ENCODE measurements at places on chromosomes 16 and 17.

- DNase-seq = no peak
Observed at GRCh38 chr17:77696721-77697460, 261.6 kb upstream of the TNRC6C start.

- DNase-seq = no peak
Observed at GRCh38 chr17:81179220-81179619, 13.2 kb upstream of the AATK start.

- DNase-seq = peak; percentile 65
Observed at GRCh38 chr17:49830605-49831004, 17.3 kb downstream of the TAC4 start.

DNA sequence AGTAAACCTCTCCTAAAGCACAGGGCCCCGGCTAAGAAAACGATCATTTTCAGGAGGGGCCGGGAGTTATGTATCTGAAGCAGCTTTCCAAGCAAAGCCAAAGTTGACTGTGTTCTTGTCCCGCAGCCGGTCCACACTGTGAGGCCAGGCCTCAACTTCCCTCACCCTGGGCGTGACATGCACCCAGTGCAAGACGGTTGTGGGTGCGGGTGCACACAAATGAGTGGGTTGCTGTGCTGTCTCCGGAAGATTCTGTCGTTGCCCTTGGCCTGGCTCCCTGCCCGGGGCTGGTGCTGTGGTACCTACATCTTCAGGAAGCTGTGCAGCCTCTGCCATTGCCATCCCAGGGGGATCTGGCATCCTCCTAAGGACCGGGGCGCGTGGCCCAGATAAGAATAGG is 16.6 kb downstream of the MLYCD start:
- DNase-seq = no peak

- no peak for DNase-seq
Observed at GRCh38 chr16:9007177-9007794, 43.6 kb upstream of the USP7 start.

- DNase-seq = no peak
Observed at GRCh38 chr16:51801635-51802034, 650.6 kb upstream of the SALL1 start.

GRCh38 chr17:10035885-10036284 is 130.8 kb upstream of the RCVRN start:
- DNase-seq = no peak

GRCh38 chr16:1082952-1083675 is 10.6 kb downstream of the SSTR5 start:
- no peak for DNase-seq

DNA sequence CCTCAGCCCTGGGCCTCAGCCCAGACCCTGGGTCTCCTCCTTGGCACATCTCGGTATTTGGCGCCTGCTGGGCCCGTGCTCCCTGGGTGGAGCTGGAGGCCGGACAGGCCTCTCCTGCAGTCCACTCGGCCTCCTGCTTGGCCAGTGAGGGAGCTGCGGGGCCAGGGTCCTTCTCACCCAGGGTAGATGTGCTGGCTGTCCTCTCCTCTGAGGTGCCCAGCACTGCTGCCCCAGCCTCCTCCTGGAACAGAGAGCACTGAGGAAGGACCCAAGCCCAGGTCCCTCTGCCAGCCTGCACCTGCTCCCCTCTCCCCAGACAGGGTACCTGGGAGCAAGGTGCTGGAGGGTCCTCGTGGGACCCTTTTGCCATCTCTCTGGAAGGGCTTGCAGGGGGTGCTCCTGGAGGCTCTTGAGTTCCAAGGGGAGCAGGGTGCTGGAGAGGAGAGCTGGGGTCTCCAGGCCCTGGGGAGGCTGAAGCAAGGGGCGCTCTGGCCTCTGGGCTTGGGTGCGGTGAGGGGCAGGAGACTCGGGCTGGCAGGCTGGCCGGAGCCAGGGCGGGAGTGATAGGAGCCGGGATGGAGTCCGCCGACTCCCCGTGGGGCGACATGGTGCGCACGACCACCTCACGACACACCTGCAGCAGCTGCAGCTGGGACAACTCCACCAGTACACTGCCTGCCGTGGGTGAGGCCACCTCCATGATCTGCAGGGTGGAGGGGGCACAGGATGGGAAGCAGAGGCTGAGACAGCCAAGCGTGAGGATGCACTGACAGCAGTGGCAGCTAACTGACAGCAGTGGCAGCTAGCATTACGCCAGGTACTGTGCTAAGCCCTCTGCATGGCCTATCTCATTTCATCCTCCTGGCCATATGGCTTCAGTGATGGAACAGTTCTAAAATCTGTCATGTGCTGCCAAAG is 17.8 kb downstream of the TSPOAP1 start:
- no peak for DNase-seq

DNA sequence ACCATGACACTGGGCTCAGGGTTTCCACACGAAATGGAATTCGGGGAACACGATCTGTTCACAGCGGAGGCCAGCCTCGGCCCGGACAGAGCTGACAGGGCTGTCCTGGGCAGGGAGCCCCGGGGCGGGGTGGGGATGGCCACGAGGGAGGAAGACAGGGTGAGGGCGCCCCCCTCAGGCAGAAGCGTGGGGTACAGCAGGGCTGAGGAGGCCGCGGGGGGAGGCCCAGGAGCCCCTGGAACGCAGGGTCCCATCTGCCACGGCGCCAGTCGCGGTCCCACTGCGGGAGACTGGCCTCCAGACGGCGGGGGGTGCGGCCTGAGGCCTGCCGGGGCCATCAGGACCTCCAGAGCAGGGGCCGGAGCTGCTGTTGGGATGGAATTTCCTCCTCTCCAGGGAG is 75.9 kb downstream of the LMF1 start:
- DNase-seq = no peak

DNA sequence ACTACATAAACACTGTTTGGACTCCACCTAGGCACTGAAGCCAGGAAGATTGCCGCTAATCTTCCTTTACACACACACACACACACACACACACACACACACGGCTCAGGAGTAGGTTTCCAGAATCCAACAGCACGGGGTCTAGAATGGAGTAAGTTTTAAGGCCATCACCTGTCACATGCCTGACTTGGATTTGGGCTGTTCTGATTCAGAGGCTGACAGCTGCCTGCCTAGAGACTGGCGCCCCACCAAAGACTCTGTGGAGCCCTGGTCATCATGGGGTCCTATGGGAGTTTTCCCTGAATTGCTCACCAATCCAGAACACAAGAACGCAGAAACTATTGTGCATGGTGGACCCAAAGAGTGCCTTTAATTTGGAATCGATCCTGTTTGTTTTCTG is 10.9 kb downstream of the CDRT4 start:
- DNase-seq = no peak

GRCh38 chr17:633641-634101 is 81.0 kb downstream of the VPS53 start:
- DNase-seq = no peak

- no peak for DNase-seq
Observed at GRCh38 chr16:86570558-86571529, 4.2 kb downstream of the FOXC2 start.

- DNase-seq = no peak
Observed at GRCh38 chr16:70778901-70779309, 22.1 kb downstream of the VAC14 start.

DNA sequence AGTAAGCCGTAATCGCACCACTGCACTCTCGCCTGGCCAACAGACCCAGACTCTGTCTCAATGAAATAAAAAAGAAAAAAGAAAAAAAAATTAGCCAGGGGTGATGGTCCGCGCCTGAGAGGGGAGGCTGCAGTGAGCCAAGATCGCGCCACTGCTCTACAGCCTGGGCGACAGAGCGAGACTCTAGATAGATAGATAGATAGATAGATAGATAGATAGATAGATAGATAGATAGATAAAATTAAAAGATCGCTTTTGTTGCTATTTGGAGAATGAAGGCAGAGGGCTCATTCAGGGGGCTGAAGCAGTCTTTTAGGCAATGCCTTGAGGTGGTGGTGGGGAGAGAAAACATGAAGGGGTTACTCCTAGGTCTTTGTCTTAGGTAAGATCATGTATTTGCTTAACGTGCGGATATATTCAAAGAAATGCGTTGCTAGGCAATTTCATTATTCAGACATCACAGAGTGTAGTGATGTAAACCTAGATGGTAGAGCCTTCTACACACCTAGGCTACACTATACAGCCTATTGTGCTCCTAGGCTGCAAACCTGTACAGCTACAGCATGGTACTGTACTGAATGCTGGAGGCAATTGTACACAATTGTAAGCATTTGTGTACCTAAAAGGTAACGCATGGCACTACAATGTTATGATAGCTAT is 4.3 kb upstream of the HES7 start:
- no peak for DNase-seq

- DNase-seq = peak; percentile 7
Observed at GRCh38 chr16:62363501-62363900, 327.3 kb upstream of the CDH8 start.

DNA sequence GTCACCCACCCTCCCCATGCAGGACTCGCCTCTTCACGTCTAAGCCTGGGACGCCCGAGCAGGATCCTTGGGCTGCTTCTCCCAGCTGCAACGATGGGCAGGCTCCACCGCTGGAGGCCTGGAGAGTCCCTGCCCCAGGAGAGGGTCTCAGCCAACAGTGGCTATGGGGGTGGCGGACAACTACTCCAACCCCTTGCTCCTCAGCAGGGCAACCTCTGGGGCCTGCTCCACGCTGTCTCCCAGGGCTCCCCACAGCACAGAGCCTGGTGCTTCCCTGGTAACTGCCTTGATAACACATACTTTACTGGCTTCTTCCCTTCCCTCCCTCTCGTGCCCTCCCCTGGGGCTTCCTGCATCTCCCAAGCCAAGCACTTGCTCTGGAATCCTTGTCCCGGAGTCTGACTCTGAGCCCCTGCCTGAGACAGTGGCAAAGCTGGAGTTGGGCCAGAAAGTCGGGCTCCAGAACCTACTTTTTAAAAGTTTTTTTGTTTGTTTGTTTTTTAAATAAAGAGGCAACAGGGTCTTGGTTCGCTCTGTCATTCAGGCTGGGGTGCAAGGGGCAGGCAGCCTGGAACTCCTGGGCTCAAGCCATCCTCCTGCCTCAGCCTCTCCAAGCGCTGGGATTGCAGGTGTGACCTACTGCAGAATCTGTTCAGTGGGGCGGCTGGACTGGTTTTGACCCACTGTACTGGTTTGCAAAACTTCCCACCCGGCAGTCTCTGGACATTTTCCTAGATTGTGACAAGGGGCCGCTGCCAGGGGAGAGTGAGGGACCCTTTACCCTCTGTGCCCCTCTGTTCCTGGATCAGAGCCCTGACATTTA is 99.4 kb downstream of the TNFRSF13B start:
- DNase-seq = no peak

DNA sequence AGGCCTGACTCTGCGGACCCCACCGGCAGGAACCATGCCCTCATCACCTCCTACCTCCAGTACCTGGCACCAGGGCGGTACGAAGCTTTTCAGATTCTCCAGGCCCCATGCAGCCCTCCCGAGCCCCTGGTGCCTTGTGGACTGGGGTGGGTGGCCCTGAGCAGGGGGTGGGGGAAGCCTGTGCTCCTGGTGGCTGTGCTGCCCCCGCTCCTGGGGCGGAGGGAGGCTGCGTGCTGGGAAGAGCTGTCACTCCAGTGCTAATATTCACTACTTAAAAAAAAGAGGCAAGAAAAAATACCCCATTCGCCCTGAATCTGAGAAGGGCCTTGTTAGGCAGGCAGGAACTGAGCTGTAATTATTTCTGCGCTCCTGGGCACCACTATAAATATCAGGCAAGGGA is 111.8 kb downstream of the ENGASE start:
- DNase-seq = no peak

GRCh38 chr16:67525176-67525860 is 3.3 kb upstream of the RIPOR1 start:
- peak; percentile 35 for DNase-seq

- DNase-seq = no peak
Observed at GRCh38 chr16:55115506-55115905, 184.8 kb downstream of the IRX5 start.

- no peak for DNase-seq
Observed at GRCh38 chr16:78448658-78449271, 349.3 kb downstream of the WWOX start.

GRCh38 chr16:54932737-54933254 is 2.1 kb downstream of the IRX5 start:
- DNase-seq = peak; percentile 54

- no peak for DNase-seq
Observed at GRCh38 chr17:17203173-17203730, 2.9 kb downstream of the PLD6 start.

DNA sequence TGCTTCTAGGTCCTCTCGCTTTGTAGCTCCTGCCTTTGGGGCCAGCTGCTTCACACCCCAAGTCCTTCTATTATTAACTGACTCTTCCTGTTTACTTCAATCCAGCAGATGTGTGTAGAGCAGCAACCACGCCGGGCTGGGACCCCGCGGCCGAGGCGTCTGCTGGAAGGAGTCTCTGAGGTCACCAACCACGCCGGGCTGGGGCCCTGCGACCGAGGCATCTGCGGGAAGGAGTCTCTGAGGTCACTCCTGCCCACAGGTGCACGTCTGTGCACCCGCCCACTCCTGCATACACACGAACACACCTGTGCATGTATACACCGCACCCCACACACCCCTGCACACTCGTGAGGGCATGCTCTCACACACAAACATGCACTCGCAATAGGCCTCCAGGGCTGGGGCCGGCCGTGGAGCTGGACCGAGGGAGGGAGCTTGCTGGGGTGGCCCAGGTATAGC is 7.8 kb upstream of the TEX19 start:
- DNase-seq = no peak
